ENCODE measurements at places on chromosomes 12 and 14.

GRCh38 chr14:51805541-51805940 lies 54.9 kb upstream of the GNG2 start:
- no peak for DNase-seq

- DNase-seq: no peak
Observed at GRCh38 chr12:22334410-22335100, at the start of gene ST8SIA1. ST8SIA1 (minus strand) TSS chr12:22334707; CDS start chr12:22334232, 475 bp downstream.

- DNase-seq: peak; percentile 28
Observed at GRCh38 chr12:106655577-106655976, 72.8 kb downstream of the RFX4 start.

- peak; percentile 69 for DNase-seq
Observed at GRCh38 chr14:71733210-71733883, 198.9 kb upstream of the RGS6 start.

DNA sequence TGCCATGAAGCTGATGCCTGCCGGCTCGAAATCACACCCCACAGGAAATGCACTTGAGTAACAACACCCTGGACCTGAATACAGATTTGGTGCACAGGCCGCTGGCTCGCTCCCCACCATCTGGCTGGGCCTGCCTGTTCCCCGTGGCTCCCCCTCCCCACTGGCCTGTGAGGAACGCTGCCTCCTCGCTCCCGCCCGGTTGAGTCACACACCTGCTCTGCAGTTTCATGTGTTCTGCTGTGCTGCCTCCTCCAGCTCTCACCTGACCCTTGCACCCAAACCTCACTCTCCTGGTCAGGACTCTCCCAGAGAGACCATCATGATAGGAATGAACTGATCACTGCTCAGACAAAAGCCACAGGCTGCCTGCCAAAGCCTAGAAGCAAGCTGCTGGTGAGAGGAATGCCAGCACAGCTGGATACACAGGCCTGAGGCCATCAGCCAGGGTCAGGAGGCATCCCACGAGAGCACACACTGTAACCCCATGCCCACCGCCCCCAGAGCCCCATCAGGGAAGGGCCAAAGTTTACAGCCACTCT lies 3.8 kb upstream of the SIVA1 start:
- DNase-seq: no peak

GRCh38 chr14:54435500-54435981 lies 5.6 kb downstream of the CNIH1 start:
- DNase-seq: peak; percentile 98

GRCh38 chr14:64695071-64695470 lies 9.2 kb upstream of the PLEKHG3 start:
- peak; percentile 44 for DNase-seq

GRCh38 chr12:32920506-32921085 lies 24.0 kb upstream of the PKP2 start:
- DNase-seq: no peak

GRCh38 chr12:24754690-24755638 lies 193.9 kb downstream of the BCAT1 start:
- peak; percentile 96 for DNase-seq

DNA sequence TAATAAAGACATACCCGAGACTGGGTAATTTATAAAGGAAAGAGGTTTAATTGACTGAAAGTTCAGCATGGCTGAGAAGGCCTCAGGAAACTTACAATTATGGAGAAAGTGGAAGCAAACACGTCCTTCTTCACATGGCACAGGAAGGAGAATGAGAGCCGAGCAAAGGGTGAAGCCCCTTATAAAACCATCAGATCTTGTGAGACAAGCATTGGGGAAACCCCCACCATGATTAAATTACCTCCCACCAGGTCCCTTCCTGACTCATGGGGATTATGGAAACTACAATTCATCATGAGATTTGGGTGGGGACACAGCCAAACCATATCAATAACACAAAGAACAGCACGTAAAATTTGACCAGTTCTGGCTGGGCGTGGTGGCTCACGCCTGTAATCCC lies 85.6 kb upstream of the ATF7IP start:
- no peak for DNase-seq

GRCh38 chr14:104152246-104152575 lies 13.8 kb downstream of the KIF26A start:
- no peak for DNase-seq

GRCh38 chr12:23039834-23040233 lies 414.9 kb downstream of the ETNK1 start:
- no peak for DNase-seq

- peak; percentile 87 for DNase-seq
Observed at GRCh38 chr14:50775357-50775756, 55.6 kb downstream of the NIN start.

DNA sequence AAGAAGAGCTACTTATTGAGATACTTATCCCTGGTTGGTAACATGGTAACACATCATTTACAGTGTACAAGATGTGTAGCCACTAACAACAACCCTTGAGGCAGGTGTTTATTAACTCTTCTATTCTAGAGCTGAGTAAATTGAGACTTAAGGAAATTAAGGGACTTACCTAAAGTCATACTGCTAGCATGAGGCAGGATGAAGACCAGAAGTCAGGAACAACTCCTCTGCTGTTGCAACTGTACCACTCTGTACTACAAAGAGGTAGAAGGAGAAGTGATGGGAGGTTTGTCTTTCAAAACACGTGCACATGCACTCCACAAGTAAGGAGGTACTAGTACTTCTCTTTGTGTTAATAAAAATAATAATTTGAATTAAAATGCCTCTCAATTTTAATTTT lies 79.9 kb downstream of the LLPH start:
- DNase-seq: no peak

DNA sequence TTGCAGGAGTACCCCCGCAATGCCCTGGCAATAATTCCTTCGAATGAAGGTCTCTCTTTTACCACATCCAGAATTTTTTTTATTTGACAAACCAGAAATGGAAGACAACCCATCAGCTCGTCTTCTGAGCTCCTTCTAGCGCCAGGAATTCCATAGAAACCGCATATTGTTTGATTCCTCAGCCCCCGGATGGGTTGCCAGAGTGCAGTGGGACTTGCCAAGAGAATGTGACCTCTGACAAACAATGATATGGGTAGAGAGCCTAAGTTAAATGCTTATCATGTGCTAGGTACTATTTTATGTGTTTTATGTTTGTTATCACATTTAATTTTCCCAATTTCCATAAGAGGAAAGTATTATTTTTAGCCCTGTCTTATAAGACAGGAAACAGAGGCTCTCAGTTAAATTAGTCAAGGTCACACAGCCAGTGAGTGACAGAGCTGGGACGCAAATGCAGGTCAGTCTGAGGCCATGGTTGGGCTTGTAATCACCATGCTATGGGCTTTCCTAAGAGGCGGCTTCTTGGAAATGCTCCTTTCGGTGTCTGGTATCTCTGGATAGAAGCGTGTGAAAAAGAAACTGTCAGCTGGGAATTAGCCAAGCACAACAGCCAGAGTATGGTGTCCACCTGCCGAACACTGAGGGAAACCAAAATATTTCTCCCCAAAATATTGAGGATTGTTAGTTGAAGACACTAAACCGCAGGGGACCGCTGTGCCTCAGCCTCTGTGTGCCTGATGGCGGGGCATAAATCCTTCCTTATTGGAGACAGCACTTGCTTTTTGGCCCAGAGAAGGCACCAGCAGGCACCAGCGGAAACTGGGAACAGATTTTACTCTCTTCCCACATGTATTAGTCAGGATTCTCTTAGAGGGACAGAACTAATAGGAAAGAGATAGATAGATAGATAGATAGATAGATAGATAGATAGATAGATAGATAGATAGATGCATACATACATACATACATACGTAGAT lies 29.4 kb upstream of the ETFBKMT start:
- peak; percentile 77 for DNase-seq

DNA sequence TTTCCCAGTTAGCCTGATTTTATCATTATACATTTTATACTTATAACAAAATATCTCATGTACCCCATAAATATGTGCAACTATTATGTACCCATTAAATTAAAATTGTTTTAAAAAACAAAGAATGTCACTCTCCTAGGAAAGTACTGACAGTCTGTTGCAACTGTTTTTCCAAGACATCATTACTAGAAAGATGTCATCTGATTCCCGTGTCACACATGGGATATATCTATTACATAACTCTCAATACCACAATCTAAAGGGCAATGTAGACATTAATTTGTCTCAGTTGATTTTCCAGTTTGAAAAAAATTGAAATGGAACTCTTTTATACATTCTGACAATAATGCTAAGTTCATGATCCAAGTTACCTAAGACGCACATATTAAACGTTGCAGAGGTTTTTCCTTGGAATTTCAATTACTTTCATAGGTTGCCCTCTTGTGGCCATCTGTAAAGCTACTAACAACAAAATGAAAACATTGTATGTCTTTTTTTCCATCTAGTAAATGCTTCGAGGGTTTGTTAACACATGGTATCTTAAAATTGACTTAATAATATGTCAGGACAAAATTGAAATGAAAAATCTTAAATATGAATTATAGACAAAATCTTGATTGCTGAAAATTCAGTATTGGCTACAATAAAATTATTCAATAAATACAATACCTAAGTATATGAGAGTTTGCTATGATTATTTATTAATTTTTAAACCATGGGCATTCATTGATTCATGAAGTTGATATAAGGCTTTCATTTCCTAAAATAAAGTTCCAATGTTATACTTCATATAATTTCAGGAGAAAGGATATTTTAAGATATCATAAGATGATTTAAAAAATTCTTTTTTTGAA lies 131.6 kb downstream of the PPFIA2 start:
- peak; percentile 59 for DNase-seq

DNA sequence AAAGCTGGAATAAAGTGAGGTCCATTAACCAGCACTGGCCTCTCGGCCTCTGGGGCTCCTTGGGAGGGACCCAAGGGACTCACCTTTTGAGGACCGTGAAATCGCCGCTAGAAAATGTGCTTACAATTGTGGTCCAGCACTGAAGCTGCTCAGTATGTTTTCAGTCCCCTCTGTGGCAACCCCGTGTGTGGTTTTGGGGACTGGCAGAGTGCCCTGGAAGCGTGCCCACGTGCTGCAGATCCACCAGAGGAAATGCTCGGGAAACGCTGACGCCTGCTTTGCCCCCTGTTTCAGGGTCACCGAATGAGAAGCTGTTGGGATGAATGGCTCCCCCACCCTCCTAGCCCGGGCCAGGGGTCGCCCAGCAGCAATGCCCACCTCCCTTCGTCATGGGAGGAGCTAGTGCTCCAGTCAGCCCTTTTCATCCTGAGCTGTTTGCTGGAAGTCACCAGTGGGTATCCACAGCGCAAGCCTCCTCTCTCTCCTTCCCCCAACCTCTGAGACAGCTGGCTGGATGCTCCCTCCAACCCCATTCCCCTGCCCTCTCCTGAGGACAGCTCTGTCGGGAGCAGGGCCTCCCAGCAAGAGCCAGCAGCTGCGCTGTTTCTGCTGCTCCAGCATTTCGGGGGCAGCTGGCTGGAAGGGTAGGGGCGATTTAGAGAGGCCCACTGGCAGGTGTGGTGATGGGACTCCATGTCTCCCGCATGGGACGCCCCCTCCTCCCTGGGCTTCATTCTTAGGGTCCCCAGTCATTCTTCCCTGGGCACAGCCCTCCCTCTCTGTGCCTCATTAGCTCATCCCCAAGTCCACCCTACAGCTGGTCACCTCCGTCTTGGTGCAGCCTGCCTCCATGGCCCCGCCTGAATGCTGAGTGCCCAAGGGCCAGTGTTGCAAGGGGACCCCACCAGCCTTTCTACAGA lies 33.2 kb upstream of the PPP1R13B start:
- DNase-seq: peak; percentile 47

GRCh38 chr12:108029051-108029835 lies 99.8 kb upstream of the WSCD2 start:
- no peak for DNase-seq

DNA sequence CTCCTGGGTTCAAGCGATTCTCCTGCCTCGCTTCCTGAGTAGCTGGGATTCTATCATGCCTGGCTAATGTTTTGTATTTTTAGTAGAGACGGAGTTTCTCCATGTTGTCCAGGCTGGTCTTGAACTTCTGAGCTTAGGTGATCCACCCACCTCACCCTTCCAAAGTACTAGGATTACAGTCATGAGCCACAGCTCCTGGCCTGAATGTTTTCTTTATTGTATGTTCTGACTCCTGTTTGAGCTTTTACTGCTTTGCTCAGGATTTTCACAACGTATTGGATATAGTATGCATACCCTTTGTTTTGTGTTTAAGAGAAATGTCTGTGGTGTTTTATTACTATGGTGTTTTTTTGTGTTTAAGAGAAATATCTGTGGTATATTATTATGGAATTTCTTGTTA lies 37.2 kb downstream of the ATF7IP start:
- no peak for DNase-seq

GRCh38 chr12:77401064-77401769 lies 335.8 kb upstream of the E2F7 start:
- DNase-seq: no peak

DNA sequence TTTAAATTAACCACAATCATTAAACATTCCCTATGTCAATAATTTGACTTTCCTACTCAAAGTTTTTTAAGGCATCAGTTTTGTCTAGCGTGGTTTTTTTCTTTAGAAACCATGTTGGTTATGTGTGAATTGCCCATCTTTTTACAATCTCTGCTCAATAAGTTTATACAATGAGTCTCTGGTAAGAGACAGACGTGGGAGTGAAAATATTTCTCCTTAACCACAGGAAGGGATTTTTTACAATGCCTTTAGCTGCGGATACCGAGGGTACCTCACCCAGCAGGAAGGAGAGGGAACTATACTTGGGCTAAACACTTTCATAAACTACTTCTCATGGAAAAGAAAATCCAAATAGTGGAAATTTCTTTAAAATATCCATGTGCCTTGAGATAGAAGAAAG lies 191.4 kb upstream of the BCL2L14 start:
- DNase-seq: peak; percentile 64

DNA sequence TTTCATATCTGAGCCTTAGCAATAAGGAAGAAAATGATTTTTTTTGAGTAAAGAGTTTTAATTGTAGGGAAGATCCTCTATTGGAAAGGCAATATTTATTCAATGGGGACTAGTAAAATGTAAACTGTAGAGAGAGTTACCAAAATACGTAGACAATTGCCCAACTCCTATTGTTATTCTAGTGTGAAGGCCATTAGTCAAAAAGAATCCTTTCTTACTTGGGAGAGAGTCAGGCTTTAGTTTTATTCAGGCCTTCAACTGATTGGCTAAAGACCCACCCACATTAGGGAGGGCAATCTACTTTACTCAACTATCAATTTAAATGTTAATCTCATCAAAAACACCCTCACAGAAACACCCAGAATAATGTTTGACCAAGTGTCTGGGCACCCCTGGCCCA lies 485.8 kb upstream of the ATXN7L3B start:
- no peak for DNase-seq

- no peak for DNase-seq
Observed at GRCh38 chr12:44565163-44565562, 311.0 kb downstream of the NELL2 start.

- no peak for DNase-seq
Observed at GRCh38 chr14:89164168-89165073, 252.6 kb downstream of the FOXN3 start.

DNA sequence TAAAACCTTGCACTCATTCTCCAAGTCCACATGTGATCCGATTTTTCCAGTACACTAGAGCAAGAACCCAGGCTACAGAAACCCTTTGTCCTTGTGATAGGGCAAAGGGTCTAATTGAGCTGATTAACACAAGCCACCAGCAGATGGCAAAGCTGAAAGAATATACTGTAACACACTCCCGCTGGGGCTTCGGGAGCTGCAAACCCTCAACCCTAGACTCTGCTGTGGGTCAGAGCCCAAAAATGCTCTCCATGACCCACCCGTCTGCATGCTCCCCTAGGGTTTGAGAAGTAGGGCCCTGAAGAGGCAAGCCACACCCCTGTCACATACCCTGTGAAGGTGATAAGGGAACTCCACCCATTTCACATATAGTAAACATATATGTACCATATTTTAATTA lies 33.6 kb upstream of the PCNX1 start:
- no peak for DNase-seq

- no peak for DNase-seq
Observed at GRCh38 chr14:89225607-89226006, 191.4 kb downstream of the FOXN3 start.

- DNase-seq: no peak
Observed at GRCh38 chr12:98741556-98742265, 96.6 kb downstream of the APAF1 start.
